ENCODE measurements at places on chromosomes 7 and 10.

GRCh38 chr10:70587045-70587658 is 15.4 kb downstream of the PRF1 start:
- DNase-seq: no peak

DNA sequence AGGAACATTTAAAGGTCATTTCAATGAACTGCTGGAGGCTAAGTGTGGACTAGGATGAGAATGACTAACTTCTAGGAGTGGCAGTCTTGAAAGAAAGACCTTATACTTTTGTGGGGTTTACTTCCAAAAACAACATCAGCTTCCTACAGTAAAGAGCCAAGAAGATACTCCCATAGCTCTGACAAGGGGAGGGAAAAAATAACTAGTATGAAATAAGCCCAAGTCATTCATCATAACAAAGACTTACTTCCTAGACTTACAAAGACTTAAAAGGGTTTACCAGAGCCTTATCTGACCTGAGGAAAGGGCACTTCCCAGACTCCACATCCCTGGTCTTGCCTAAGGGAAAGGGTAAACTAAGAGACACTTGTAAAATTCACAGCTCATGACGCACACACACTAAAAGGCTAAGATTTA is 31.7 kb downstream of the ARHGAP12 start:
- no peak for DNase-seq

GRCh38 chr10:70478191-70479164 is at the start of gene PALD1:
Gene PALD1 (plus strand): TSS chr10:70478767. CDS start chr10:70525952, 47,185 bp downstream.
- DNase-seq: no peak

DNA sequence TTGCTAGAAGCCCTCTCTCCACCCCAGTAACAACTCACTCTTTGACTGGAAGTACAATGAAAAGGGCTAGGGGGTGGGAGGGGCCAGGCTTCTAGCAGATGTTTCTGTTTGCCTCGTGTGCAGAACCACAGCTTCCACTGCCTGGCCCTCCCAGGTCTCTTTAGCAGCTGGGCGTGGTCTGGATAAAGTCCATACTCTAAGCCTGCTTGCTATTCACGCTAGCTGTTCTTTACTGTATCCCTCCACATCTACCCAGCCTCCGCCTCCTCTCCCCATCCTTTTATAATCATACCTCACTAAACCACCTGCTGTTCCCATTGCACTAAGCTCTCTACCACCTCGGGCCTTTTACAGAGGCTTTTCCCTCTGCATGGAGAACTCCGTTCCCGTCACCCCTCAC is 288.8 kb downstream of the CAMK1D start:
- DNase-seq: no peak
